ENCODE measurements at places on chromosomes 1 and 21. TPM values are rescaled to one million over a fixed set of nuclear protein-coding genes. Genes with fewer than 3 reads are reported as not detected.

GRCh38 chr1:3074297-3074741 lies 5.3 kb downstream of the PRDM16 start:
- no peak for DNase-seq

DNA sequence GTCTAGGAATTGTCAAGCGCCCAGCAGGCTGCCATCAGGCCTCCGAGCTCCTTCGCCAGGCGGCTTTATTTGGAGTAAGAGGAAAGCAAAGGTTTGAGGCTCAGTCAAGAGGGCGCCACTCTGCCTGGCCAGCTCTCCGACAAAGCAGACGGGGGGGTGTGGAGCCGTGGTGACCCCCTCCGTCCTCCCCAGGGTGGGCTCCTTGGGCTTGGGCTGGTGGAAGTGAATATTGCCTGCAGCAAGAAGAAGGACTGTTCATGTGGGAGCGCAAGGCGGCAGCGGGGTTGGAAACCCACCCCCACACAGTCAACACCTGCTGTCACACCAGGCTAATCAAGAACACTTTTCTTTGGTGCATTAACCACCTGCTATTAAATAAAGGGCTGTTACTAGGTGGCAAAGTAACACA lies 14.6 kb downstream of the EPHX1 start:
- no peak for DNase-seq

DNA sequence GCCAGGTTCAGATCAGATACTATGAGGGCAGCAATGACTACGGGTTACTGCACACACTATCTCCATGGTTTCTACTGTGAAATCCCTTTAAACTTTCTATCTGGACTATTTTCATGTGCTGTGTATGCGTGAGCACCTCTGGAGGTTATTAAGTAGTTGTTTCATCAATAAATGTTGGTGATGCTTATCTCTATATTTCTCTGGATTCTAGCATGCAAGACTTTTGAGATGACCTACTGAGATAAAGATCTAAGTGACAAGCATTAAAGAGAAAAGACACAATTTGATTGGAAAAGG lies 194.0 kb downstream of the NRIP1 start:
- DNase-seq = no peak

GRCh38 chr1:241837901-241838300 lies 10.1 kb upstream of the EXO1 start:
- DNase-seq = no peak

Gene MRPL9
- total RNA-seq = 40.7 TPM

- no peak for DNase-seq
Observed at GRCh38 chr1:237525102-237525501, 365.6 kb downstream of the ZP4 start.

Gene SLAMF8
- total RNA-seq = 0.69 TPM
